ENCODE measurements at places on chromosomes 3 and 15.

DNA sequence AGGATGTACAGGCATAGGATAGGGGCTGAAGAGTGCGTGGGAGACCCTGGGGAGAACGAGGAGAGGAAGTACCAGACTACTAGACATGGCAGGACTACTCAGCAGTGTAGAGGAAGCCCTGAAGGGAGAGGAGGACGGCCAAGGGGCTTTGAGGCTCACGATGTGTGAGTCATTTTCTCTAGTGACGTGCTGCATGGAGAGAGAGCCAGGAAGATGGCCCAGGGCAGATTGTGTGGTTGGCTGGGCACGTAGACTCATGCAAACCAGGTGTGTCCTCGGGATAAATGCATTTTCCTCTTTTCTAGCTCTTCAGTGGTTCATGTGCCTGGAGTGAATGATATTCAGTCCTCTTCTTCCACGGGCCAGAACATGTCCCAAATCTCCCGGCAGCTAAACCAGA is 115.0 kb upstream of the ABHD17C start:
- H3K27me3 ChIP-seq, result no peaks in the 10 kb centered on the region
- no peak for DNase-seq
- peaks cover 10% of the 10 kb centered on the region for H3K4me1 ChIP-seq
- H3K27ac ChIP-seq, result no peak overlapping the region
- no peaks in the 10 kb centered on the region for H3K36me3 ChIP-seq
- H3K4me3 ChIP-seq, result no peak overlapping the region

DNA sequence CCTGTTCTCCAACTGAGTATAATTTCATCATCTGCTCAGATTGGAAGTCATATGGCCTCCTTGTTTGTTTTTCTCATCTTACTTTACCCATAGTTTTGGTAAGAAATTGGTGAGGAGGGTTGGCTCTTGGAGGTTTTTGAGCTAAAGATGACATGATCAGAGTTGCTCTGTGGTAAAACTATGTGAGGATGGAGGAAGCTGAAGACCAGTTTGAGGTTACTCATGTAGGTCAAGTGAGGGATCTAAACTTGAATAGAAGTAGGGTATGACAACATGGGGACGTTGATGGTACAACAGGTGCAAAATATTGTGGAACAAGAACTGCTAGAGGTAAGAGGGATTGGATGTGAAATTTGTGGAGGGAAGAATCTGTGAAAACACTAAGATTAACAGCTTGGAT is 87.7 kb upstream of the NEO1 start:
- DNase-seq, result no peak
- H3K27me3 ChIP-seq, result no peaks in the 10 kb centered on the region
- H3K36me3 ChIP-seq, result no peaks in the 10 kb centered on the region
- H3K27ac ChIP-seq, result no peak overlapping the region
- H3K4me3 ChIP-seq, result no peak overlapping the region

DNA sequence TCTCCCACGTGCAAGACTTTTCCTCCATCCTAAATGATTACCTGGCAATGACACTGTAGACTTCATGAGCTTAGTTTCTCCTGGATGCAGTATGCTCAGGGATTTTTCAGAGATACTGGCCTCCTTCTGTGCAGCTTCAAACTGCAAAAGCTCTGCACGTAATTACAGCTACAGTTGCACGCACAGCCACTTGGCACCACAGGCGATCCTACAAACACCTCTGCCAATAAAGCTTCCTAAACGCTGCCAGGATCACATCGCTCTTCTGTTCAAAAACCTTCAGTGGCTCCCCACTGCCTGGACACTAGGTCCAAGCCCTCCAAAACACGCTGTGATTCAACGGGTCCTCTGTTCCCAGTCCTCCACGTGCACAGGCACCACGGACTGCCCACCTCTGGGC is 49.5 kb downstream of the NUP210 start:
- H3K4me3 ChIP-seq, result no peak overlapping the region
- H3K36me3 ChIP-seq, result no peaks in the 10 kb centered on the region
- no peak for DNase-seq

- H3K27ac ChIP-seq, result no peak overlapping the region
- no peaks in the 10 kb centered on the region for H3K27me3 ChIP-seq
- DNase-seq, result no peak
- no peaks in the 10 kb centered on the region for H3K4me1 ChIP-seq
- no peak overlapping the region for H3K4me3 ChIP-seq
Observed at GRCh38 chr3:114206342-114206741, 27.5 kb upstream of the DRD3 start.

GRCh38 chr3:149560001-149560400 is 85.5 kb downstream of the TM4SF4 start:
- no peak overlapping the region for H3K27ac ChIP-seq
- DNase-seq, result no peak
- H3K4me1 ChIP-seq, result peaks cover 28% of the 10 kb centered on the region
- H3K27me3 ChIP-seq, result no peaks in the 10 kb centered on the region
- H3K36me3 ChIP-seq, result no peaks in the 10 kb centered on the region

DNA sequence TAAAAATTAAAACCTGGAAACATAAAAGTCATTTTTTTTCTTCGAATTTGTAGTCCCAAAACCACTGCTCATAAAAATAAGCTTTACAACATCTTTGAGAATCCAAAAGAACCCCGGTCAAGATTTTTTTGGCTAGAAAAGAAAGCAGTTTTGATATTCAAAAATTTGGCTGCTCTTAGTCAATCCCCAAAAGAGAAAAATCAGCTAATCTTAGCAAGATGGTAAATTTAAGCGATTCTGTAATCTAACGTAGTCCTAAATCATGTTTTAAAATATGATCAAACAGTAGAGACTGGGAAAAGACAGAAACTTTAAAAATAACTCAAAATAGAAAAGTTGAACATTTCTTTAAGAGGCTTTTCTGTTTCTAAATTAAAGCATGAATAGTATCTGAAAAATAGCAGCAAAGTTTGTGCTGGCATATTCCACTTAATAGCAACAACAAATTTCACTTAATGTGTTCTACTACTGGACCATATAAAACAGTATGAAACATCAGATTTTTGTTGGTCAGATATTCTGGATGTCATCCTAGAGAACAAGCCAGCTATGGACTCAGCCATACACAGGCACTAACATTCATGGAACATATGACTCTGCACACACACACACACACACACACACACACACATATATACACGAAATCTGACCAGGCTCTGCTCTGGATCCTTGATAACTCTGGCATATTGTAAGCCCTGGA is 19.1 kb upstream of the NR2F2 start:
- no peak for DNase-seq
- peaks cover 11% of the 10 kb centered on the region for H3K4me1 ChIP-seq
- H3K36me3 ChIP-seq, result no peaks in the 10 kb centered on the region
- no peaks in the 10 kb centered on the region for H3K27me3 ChIP-seq

DNA sequence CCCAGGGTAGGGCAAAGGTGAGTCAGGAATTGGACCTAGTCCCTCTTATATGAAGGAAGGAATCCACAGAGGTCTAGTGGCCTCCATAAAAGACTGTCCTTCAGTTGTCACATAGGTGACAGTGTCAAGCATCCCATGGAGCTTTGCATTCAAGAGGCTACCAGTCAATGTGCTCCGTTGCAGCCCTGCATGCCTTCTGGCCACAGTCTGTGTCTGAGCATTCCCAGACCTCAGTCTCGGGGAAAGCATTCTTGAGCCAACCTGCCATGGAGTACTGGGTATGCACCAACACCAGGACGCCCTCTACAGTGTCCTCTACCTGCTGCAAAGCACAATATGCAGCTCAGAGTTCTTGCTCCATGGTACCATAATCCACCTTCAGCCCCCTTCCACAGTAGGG is 46.7 kb upstream of the VGLL3 start:
- no peaks in the 10 kb centered on the region for H3K27me3 ChIP-seq
- H3K36me3 ChIP-seq, result no peaks in the 10 kb centered on the region
- no peak overlapping the region for H3K27ac ChIP-seq
- no peak overlapping the region for H3K4me3 ChIP-seq
- no peak for DNase-seq

Data from vagina (tissue), 2 donors.